ENCODE measurements at places on chromosomes 11 and 22.

- no peak for DNase-seq
Measured at GRCh38 chr11:134597452-134597851, 185.4 kb upstream of the B3GAT1 start.

DNA sequence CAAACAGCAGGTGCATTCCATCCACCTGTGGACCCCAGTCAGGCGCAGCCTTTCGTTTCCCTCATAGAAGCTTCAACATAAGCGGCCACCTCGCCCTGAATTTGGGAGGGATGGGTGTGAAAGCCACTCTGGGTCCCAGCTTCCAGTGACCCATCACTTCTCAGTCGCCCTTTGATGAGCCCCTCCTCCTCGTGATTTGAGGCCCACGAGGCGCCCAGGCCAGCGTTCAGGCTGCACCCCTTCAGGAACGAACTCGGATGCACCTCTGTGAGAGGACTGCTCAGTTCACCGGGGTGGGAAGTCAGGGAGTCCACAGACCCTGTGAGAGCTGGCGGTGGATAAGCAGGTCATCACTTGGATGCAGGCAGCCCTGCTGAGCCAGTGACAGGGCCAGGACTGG lies 1118.2 kb downstream of the BRD1 start:
- no peak for DNase-seq

- DNase-seq, result no peak
Measured at GRCh38 chr11:114664641-114665040, 13.7 kb upstream of the NXPE2 start.

- no peak for DNase-seq
Measured at GRCh38 chr11:61027141-61027840, 55.8 kb downstream of the CD6 start.

GRCh38 chr11:128499613-128500253 lies 87.6 kb downstream of the ETS1 start:
- no peak for DNase-seq

GRCh38 chr11:72724851-72725723 lies 27.1 kb downstream of the ARAP1 start:
- DNase-seq, result peak; percentile 66

DNA sequence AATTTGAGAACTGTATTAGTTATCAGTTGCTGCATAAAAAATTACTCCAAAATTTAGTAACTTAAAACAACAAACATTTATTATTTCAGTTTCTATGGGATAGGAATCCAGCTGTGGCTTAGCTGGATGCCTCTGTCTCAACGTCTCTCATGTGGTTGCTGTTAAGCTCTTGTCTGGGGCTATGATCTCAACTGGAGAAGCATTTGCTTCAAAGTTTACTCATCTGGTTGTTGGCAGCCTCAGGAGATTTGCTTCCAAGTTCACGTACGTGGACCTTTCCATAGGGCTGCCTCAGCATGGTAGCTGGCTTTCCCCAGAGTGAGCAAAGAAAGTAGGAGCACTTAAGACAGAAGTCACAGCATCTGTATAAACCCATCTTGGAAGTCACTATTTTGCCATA lies 144.9 kb upstream of the SESN3 start:
- DNase-seq, result no peak

- no peak for DNase-seq
Measured at GRCh38 chr11:1643146-1643690, 13.6 kb downstream of the KRTAP5-5 start.

DNA sequence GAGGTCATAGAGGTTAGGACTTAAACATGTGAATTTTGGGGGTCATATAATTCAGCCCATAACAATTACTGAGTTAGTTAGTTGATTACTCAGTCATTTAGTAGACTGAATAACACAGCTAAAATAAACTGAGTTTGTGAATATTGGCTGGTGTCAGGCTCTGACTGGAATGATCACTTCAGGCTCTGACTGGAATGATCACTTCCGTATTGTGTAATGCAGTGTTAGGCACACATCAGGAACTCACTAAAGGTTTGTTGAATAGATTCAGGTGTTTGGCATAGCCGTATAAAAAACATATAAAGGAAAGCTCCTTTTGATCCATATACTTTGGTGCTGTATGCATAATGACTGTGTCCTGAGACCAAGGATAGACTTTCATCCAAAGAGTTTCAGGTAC lies 610.5 kb downstream of the INSC start:
- no peak for DNase-seq

- no peak for DNase-seq
Measured at GRCh38 chr11:46345131-46345597, 2.1 kb upstream of the DGKZ start.

DNA sequence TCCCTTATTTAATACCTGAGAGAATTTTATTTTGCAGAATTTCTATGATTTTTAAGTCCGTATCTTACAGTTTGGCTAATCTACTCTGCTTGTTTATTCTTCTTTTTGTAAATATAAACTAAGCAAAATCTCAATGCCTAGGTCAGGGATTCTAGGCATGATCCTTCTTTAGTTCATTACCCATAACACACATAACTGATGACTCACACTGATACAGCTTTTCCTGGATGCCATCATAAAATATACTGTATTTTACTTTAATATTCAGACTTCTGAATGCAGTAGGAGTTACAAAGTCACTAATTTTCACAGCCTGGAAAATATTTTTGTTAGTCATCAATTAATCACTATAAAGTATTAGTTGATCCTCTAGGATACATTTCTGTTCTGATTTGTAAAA lies 898.2 kb upstream of the RAG2 start:
- DNase-seq, result no peak

DNA sequence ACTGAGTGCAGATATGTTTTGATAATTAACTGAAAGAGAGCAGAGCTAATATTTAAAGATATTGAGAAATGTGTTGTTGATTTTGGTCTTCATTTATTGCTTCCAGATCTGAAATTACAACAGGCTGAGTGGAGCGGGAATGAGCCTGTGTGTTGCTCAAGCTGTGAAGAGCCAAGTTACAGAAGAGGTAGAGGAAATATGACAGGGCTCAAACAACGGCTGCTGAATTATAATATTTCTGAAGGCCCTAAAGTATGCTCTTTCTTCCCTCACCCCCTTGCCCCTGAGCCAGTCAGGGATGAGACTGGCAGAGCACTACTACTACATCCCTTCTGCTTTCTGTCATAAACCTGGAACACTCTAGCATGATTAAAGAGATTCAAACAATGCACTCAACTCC lies 115.6 kb downstream of the FANCF start:
- no peak for DNase-seq

DNA sequence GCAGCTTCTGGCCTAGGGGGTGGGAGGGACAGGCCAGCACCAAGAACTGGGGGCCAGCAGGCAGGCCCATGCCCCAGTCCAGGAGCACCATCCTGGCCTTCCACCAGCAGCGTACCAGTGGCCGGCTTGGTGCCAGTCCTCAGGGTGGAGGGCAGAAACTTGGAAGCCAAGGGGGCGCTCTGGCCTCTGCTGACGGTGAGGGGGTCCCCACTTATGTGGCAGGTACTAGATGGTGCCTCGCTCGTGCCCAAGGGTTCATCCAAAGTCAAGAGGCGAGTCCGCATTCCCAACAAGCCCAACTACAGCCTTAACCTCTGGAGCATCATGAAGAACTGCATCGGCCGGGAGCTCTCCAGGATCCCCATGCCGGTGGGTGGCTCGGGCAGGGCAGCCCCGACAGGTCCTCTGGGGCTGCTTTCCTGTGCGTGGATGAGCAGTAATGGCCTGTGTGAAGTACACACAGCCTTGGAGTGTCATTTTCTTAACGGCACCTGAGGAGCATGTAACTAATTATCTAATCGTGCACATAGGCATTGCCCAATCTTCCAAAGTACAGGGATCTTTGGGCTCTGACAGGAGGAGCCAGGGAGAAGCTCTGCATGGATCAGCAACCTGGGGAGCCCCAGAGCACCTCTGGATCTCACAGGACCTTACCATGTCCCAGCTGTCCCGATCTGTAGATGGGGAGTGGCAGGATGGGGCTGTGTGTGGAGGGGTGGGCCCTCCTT lies 79.1 kb downstream of the MORC2 start:
- DNase-seq, result no peak

GRCh38 chr11:46278387-46279125 lies 1.1 kb downstream of the CREB3L1 start:
- DNase-seq, result no peak

- no peak for DNase-seq
Measured at GRCh38 chr22:21832291-21833290, 34.9 kb downstream of the MAPK1 start.

DNA sequence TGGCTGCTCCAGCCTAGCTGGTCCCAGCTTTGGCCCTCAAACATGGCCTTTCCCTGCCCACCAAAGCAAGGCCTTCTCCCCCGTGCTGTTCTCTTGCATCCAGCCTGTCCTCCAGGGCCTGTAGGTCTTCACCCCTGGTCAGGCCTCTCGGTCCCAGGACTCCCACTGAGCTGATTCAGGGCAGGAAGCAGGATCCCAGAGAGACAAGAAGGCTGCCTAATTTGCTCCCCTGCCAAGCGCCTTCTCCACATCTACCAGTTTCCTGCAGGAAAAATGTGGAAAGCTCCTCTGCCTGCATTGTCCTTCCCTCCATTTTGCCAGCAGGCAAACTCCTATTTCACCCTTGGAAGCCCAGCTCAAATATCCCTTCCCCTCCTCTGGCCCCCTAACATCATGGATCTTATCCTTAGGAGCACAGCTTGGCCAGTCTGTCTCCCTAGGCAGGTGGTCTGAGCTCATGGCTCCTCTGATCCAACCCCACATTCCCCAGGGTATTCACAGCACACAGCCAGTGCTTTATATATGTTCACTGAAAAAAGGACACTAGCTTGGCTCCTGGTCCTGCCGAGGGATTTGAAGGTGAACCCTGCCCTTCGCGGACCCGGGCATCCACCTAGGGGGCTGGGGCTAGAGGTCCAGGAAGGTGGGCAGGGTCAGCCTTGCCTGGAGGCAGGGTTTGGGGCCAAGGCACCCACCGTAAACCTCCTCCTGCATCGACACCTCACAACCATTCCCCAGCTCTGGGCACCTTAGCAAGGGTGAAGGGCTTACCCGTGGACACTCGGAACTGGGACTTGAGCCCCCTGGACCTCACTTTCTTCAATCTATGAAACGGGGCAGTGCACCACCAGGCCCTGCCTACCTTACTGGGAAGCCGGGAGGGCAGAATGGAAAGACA lies 968 bp downstream of the RHBDD3 start:
- DNase-seq, result no peak

DNA sequence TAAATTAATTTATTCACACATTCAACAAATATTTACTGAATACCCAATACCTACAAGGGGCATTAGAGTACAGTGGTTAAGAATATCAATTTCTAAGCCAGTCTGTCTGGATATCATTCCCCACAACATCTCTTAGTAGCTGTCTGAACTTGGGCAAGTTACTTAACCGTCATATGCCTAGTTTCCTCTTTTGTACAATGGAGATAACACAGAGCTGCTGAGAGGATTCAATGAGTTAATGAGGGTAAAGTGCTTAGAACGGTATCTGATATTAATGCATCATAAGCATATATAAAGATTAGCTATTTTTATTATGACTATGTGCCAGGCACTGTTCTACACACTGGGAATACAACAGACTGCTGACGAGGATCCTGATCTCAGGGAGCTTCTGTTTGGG lies 116.4 kb downstream of the APOL5 start:
- no peak for DNase-seq

- DNase-seq, result no peak
Measured at GRCh38 chr22:49953027-49953679, 7.4 kb upstream of the PIM3 start.

DNA sequence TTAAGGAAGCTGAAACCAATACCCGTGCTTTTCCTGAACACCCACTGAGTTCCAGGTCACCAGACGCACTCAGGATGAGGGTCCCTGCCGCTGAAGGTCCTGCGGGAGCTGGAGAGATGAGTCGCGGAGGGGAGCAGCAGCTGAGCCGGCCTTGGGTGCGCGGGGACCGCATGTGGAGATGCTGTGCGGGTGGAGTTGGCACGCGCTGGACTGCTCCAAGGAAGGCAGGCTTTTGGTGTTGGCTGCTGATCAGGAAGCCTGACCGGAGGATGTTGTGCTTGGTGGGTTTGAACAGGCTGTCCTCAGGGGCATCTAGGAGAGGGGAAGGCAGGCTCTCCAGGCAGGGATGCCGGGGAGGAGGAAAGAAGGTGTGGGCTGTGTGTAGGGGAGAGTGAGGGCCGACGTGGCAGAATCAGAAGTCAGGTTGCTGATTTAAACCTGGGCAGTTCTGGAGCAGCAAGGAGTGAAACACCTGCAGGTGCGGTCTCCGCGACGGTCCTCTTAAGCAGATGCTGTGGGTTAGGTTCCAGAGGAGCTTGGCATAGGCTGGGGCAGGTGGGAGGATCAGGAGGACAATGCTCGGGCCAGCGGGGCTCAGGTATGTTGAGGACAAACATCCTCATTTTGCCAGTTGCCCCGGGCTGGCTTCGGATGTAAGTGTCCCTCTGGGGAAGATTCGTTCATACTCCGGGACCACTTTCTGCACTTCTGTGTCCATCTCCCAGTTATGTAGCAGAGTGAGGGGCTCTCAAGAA lies 197.5 kb upstream of the B3GAT1 start:
- no peak for DNase-seq

DNA sequence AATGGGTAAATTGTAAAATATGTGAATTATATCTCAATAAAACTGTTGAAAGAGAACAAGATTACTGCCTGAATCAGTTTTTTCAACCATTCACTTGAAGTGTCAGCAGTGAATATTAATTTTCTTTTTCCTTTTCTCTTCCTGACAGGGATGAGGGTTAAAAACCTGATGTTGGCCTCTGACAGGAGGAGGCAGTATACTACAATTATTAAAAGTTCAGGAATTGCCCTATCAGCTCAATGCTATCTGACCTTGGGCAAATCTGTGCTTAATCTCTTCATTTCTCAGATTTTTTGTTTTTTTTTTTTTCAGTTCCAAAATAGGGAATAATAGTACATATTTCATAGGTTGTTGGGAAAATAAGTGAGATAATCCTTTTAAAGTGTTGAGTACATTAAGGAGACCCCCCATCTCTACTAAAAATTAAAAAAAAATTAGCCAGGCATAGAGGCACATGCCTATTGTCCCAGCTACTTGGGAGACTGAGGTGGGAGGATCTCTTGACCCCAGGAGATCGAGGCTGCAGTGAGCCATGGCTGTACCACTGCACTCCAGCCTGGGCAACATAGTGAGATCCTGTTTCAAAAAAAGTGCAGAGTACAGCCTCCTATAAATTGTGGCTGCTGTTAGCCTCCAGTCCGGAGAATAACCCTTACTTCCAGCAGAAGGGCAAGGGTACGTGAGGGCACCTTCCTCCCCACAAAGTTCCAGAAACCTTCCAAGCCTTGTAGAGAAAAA lies 48.8 kb downstream of the TRIM44 start:
- no peak for DNase-seq

GRCh38 chr11:62552485-62553079 lies 6.0 kb upstream of the AHNAK start:
- DNase-seq, result no peak

GRCh38 chr22:29268511-29269229 lies 602 bp downstream of the EWSR1 start:
- DNase-seq, result no peak

GRCh38 chr11:45725776-45726492 lies 60.5 kb upstream of the CHST1 start:
- DNase-seq, result no peak

DNA sequence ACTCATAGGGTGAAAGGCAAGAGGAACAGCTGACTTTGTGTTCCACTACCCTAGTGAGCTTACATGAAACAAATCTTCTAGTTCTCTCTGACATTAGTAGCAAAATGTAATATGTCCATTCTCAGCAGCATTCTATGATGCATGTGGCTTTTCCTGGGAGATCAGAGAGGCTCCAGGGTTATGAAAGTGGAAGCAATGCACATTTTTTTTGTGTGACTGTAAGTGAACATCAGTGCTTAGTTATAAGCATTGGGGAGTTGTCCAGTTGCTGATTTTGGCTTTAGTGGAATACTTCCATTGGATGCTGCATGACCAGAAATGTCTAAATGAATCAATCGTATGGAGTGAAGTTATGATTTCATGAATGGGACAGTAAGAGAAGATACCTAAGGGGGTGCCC lies 255.9 kb downstream of the FAT3 start:
- no peak for DNase-seq

GRCh38 chr11:36394056-36394455 lies 98.0 kb downstream of the PRR5L start:
- no peak for DNase-seq
